ENCODE measurements at places on chromosomes 3 and 15. TPM values are rescaled to one million over a fixed set of nuclear protein-coding genes. Genes with fewer than 3 reads are reported as not detected.

The SAMMSON gene
- total RNA-seq, result under 0.01 TPM

The GOLGA8T gene
- not detected for total RNA-seq

The STX19 gene
- total RNA-seq, result not detected

The SERPINI2 gene
- not detected for total RNA-seq

The PRC1 gene
- total RNA-seq, result 18.8 TPM

The CMTM8 gene
- not detected for total RNA-seq

The TMEM40 gene
- total RNA-seq, result under 0.01 TPM

The POLQ gene
- total RNA-seq, result 5.7 TPM

The CPEB1 gene
- 0.52 TPM for total RNA-seq

Data from skeletal muscle tissue (tissue), 5 donors.